Stimulated activated CD4-positive, alpha-beta T cell treated with anti-CD3 and anti-CD28 coated beads, Interleukin-15, amount 100 ng/mL, for 1 hour (primary cell): ENCODE measurements at places on chromosomes 16 and 17.
A peak's percentile ranks its signal among the peaks of the same experiment; 100 is the strongest.

- DNase-seq = peak; percentile 81
Measured at GRCh38 chr17:44218344-44219107, 949 bp downstream of the UBTF start.

GRCh38 chr17:42060231-42060630 is 9.8 kb upstream of the C17orf113 start:
- no peak for DNase-seq

GRCh38 chr16:9778849-9779248 is 403.4 kb downstream of the GRIN2A start:
- DNase-seq = no peak

- DNase-seq = no peak
Measured at GRCh38 chr17:81127526-81128177, 37.7 kb upstream of the PVALEF start.

DNA sequence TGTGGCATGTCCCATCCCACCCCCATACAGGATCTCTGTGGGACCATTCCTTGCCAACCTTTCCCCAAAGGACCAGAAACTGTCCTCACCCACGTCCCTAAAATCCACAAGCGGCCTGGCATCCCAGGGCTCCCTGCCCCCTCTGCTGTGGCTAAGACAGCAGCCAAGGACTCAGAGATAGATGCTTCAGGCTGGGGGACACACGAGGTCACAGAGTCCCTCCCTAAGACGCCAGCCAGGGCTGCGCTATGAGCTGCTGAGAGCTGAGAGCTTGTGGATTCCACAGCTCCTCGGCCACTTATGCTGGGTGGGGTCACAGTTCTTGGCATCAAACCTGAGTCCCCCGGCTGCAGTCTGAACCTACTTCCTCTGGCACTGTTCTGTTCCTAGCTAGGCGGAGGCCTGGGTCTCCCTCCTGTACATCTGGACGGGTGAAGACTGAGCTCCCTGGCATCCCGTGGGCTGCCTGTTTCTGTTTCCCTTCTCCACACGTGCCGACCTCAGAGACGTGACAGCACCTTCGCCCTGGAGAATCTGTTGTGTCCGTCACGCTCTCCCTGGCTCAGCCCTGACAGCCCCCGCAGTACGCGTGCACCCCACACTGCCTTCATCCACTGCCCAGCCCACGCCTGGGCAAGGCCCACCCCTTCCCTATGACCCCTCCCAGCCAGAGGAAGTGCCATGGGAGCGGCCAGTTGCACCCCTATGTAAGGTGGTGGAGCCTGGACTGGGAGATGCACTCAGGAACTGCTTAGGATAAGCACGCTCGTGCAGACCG is 61.2 kb downstream of the ENGASE start:
- DNase-seq = no peak

DNA sequence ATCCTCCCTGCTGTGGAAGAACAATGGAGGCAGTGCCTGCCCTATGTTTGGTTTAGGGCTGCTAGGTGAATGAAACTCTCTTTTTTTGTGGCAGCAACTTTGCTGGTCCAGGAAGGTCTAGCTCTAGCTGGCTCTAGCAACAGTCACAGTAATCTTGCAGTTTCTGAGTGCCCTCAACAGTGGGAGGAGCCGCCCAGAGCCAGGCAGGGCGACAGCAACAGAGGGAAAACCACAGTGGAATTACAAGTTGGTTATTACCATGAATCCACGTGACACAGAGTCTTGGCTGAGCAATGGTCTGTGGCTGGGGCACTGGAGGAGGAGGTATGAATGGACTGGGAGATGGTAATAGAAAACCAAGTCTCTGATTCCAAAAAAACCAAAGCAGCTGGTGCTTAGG is 10.3 kb downstream of the HSPB9 start:
- DNase-seq = no peak

- no peak for DNase-seq
Measured at GRCh38 chr16:2776500-2777139, 460 bp downstream of the ELOB start.
